ENCODE measurements at places on chromosomes 13 and 19. TPM values are rescaled to one million over a fixed set of nuclear protein-coding genes. Genes with fewer than 3 reads are reported as not detected.

ALKBH7 gene
- total RNA-seq, result 70.3 TPM

FPR1 gene
- total RNA-seq, result 16.6 TPM

CGB1 gene
- not detected for total RNA-seq

- no peak for DNase-seq
Measured at GRCh38 chr13:37457612-37458011, 141.0 kb downstream of the POSTN start.

- DNase-seq, result no peak
Measured at GRCh38 chr13:40615619-40616018, 50.8 kb downstream of the FOXO1 start.

DNA sequence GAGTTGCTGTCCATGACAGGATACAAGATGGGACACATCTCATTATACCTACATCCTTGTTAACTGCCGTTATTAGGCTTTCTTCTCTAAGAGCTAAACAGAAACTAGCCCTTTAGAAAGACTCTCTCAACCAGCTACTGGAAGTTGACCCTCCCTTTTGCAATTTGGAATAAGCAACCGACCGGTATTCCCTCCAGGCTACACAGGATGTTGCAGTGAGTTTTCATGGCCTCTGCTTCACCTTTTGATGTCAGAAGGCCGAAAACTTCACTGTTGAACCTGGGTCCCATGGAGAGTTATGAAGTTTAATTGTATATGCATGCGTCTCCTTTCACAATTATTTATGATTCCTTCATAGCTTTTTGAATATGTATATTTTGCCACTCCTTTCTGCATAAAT, 1042.5 kb upstream of the SPRY2 start:
- no peak for DNase-seq

All from kidney (tissue), 22 donors.